ENCODE measurements at places on chromosomes 6 and 20. TPM values are rescaled to one million over a fixed set of nuclear protein-coding genes. Genes with fewer than 3 reads are reported as not detected.

Gene KCNG1
- total RNA-seq = 5.5 TPM

Gene MEI4
- not detected for total RNA-seq

Gene FUT9
- not detected for total RNA-seq

Gene LPA
- not detected for total RNA-seq

Gene RAMACL
- 5.5 TPM for total RNA-seq

Gene TP53TG5
- total RNA-seq = not detected

Gene GSTA1
- total RNA-seq = not detected

Gene PEX7
- total RNA-seq = 6.8 TPM

Gene ANGPT4
- not detected for total RNA-seq

Gene PLA2G7
- total RNA-seq = not detected

Gene ENPP5
- 0.78 TPM for total RNA-seq

Gene ZKSCAN4
- 4.8 TPM for total RNA-seq

Gene CDSN
- total RNA-seq = not detected

Gene CAPN11
- total RNA-seq = not detected

Gene CYP39A1
- total RNA-seq = 0.37 TPM

Gene ZC2HC1B
- not detected for total RNA-seq

Gene INSM1
- total RNA-seq = not detected

Gene RFX6
- not detected for total RNA-seq

Gene LY6G6C
- not detected for total RNA-seq

Gene MUCL3
- not detected for total RNA-seq

Gene PTPN1
- 25.0 TPM for total RNA-seq

Gene TEAD3
- total RNA-seq = 9.2 TPM

Gene IL17A
- total RNA-seq = not detected

Gene BHLHE23
- total RNA-seq = not detected

Gene AKAP7
- 4.4 TPM for total RNA-seq

Gene GJA10
- not detected for total RNA-seq

Gene ERVFRD-1
- total RNA-seq = not detected
